ENCODE measurements at places on chromosomes 2 and 18.

DNA sequence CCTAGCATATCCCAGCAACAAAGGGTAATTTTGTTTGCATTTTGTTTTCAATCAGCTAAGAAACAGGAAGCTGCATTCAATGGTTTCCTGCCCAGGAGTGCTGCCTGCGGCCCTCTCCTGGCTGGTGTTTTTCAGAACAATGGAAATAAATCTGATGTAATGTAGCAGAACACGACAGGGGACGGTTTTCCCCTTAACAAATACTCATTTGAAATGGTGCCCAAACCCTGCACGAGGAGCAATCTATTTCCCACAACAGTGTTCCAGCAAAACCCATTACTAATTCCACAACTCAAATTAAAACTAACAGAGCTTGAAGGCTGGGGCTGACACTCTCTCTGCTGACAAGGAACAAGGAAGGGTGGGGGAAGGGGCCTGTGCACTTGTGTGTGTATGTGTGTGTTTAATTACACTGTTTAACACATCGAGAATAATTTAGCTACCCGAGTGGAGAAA lies 8.7 kb downstream of the CAPN13 start:
- no peak for DNase-seq

DNA sequence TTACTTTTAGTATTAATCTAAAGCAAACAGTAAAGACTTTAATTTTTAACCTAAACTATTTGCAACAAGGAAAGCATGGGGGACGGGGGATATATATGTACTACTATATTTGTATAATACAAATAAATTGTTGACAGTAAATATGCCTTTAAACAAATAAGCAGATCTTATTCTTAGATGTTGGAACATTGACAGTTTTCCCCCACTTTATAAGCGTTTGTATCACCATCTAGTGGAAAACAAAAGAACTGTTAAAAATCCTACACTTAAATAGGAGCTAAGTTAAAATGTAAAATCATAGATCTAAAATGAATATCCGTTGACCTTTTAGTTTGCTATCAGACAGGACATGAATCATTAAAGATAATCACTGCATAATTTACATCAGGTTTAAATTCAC lies 50.0 kb downstream of the RBBP8 start:
- peak; percentile 68 for DNase-seq

- DNase-seq: no peak
Measured at GRCh38 chr2:118784860-118785259, 62.6 kb downstream of the EN1 start.

DNA sequence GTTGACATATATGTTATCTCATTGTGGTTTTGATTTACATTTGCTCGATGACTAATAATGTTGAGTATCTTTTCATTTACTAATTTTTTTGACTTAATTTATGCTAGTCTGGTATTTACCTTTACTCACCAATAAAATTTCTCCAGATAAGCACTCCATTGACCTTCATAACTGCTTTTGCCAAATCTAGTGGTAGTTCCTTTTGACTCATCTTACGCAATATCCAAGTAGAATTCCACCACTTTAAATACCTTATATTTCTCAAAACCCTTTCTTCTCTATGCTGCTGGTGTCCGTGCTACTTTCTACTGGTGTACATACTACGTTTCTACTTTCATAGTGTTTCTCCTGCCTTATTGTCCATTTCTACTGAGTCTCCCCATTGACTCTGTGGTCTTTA lies 407.6 kb upstream of the SPHKAP start:
- DNase-seq: peak; percentile 10

DNA sequence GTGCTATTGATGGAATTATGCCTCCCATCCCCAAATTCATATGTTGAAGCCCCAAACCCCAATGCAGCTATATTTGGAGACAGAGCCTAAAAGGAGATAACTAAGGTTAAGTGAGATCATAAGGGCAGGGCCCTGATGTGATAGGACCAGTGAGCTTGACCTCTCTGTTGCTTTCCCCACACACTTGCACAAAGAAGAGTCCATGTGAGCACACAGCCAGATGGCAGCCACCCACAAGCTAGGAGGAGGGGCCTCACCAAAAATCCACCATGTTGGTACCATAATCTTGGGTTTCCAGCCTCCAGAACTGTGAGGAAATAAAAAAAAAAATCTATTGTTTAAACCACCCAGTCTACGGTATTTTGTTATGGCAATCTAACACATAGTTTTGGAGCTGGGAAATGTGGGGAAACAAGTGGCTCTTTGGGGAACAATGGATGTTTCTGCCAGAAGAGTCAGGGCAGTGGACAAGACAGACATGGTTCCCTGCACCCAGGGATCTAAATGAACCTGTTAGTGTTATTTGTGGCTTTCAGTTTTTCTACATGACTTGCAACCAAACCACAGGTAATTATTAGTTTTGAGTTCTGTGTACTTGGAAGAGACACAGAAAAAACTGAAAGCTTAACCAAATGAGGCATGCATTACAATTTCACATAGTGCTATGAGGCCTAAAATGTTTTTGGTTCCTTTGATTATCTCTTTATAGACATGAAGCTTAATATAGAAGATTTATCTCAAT lies 259.1 kb downstream of the LTBP1 start:
- DNase-seq: no peak

GRCh38 chr2:2547451-2547850 lies 216.4 kb upstream of the MYT1L start:
- no peak for DNase-seq

DNA sequence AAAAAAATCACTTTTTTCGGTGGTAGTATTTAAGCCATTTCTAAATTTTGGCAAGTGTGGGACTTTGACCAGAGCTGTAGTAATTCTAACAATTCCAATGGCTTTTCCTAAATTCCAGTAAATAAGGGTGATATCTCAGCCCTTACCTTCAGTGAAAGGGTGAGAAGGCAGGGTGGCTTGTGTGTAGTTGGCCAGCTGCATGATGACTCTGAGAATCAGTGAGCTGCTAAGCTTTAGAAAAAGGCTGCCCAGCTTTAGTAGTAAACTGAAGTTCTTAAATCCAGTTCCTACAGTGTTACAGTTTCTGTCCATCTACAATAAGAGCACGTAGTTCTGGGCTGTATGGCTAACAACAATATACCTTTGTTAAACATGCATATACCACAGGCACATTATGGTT lies 42.0 kb downstream of the OXER1 start:
- no peak for DNase-seq

GRCh38 chr18:8493141-8493540 lies 116.1 kb upstream of the RAB12 start:
- DNase-seq: no peak

- DNase-seq: no peak
Measured at GRCh38 chr2:205748639-205749038, 66.3 kb downstream of the NRP2 start.

GRCh38 chr2:236818281-236819045 lies 248.8 kb downstream of the ACKR3 start:
- DNase-seq: no peak

- no peak for DNase-seq
Measured at GRCh38 chr2:127187831-127188230, 32.3 kb downstream of the CYP27C1 start.

GRCh38 chr18:55296778-55297177 lies 291.2 kb downstream of the TCF4 start:
- DNase-seq: no peak

DNA sequence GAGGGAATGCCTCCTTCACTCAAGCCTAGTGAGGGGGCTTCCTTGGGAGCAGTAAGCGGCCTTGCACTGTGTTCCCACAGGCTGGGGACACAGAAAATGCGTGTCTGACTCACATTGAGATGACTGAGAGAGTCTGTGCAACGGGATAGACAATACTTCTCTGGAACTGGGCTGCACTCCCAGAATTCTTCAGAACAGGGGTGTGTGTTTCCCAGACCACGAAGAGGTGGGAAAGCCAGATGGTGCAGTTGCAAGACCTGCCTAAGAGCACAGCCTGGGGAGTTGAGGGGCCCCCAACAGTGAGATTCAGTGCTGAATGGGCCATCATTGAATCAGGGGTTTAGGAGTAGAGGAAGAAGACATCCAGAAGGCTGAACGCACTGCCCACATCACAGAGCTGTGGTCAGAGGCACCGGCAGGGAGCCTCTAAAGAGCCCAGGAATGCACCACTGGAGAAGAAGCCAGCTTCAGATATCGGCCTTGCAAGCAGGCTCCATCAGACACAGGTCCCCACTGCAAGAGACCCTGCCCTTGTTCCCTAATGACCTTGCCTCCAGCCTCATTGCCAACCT lies 36.6 kb upstream of the MRPL19 start:
- DNase-seq: no peak

GRCh38 chr2:132415915-132416722 lies 486 bp upstream of the GPR39 start:
- DNase-seq: peak; percentile 95

GRCh38 chr2:14081521-14081920 lies 551.0 kb upstream of the LRATD1 start:
- DNase-seq: no peak

- DNase-seq: no peak
Measured at GRCh38 chr2:137925599-137925998, 38.7 kb upstream of the HNMT start.

DNA sequence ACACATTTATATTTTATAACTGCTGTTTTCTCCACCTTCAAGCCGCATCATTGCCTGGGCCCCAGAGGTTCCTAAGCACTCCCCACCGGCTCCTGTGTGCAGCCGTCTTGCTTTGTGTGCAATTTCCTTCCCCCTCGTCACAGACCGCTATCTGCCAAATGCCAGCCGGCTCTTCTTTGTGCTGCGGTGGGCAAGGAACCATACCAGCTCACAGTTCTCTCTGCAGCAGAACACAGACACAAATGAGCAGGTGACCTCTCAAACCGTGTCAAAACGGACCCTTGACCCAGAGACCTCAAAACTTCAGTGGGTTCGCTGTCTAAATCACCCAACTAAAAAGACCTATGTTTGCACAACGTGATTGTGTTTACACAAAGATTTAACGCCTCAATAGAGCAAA lies 58.2 kb downstream of the KLF7 start:
- DNase-seq: no peak

DNA sequence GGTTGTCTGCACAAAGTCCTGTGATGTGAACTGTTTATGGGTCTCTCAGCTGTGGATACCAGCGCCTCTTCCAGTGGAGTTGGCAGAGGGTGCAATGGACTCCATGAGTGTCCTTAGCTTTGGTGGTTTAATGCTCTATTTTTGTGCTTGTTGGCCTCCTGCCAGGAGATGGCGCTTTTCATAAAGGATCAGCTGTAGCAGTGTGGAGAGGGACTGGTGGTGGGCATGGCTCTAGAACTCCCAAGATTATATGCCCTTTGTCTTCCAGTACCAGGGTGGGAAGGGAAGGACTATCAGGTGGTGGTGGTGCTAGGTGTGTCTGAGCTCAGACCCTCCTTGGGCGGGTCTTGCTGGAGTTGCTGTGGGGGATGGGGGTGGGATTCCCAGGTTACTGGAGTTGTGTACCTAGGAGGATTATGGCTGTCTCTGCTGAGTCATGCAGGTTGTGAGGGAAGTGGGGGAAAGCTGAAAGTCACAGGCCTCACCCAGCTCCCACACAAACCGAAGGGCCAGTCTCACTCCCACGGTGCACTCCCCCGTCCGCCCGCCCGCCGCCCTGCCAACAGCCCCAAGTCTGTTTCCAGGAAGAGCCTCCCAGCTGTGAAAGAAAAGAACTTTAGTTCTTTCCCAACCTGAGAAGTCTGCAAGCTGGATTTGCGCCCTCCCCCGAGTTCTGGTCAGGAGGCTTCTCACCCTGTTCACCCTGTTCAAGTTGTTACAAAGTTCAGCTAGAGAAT lies 108.1 kb downstream of the MARCO start:
- no peak for DNase-seq

DNA sequence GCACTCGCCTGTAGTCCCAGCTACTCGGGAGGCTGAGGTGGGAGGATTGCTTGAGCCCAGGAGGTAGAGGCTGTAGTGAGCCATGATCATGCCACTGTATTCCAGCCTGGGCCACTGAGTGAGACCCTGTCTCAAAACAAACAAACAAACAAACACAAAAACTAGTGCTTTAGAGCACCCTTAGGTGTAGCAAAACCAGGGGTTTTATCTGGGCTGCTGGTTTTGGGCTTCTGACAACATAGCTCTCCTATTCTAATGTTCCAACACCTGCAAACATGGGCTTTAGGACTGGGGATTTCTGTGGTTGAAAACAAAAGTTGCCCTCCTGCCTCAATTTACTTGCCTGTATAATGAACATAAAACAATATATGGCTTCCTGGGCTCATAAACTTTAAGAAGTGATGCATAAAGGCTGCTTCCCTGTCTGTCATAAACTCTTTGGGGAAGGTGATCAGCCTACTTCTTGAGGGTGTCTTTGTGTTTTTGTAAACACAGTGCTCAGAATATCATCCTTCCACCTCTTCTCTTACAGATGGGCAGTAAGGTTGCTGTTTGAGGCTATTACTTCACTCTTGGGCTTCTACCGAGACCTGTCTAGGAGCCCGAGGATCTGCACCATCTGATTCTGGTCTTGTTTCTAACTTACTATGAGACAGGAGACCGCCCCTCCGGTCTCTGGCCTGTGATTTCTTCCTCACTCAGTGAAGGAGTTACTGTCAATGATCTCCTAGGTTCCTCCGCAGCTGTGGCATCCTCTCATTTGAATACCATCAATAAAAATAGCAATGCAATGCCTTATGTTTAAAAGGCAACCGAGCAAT lies 246.5 kb downstream of the MYCN start:
- no peak for DNase-seq

- DNase-seq: peak; percentile 56
Measured at GRCh38 chr18:24176727-24177416, 38.0 kb downstream of the CABYR start.

DNA sequence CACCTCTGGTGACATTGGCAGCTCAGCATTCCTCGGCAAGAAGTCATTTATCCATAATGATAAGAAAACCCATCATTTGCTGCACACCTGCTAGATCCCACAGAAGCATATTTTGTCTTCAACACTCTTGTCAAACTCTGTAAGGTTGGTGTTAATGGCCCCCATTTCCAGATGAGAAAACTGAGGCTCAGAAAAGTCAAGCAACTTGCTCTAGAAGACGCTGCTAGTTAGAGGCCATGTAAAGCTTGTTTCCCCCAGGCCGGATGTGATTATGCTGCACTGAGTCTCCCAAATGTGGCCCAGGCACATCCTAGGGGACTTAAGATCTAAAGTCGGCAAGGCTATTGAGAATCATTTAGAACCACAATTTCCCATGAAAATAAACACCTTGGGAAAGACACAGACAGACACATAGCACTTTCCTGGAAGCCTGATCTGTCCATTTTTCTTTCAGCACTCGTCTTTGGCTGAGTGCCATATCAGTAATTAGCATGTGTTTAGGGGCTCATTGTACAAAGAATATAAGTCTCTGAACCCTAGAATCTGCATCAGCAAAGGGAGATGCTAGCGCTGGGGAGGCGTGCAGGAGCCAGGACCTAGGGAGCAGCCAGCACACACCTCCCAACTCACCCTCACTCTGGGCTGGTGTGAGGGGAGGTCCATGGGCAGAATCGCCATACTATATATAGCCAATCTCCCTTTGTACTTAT lies 39.3 kb downstream of the C1QL2 start:
- no peak for DNase-seq

GRCh38 chr18:48274301-48274700 lies 134.9 kb downstream of the ZBTB7C start:
- no peak for DNase-seq

GRCh38 chr2:100213595-100213994 lies 71.2 kb upstream of the AFF3 start:
- DNase-seq: no peak

GRCh38 chr2:226995625-226996041 lies 159.8 kb downstream of the RHBDD1 start:
- peak; percentile 13 for DNase-seq

- DNase-seq: no peak
Measured at GRCh38 chr2:86337244-86337835, at the start of gene REEP1. Gene REEP1, minus strand, starts transcription at chr2:86337626. Its CDS starts 116 bp downstream, at chr2:86337510.

GRCh38 chr2:169480079-169480465 lies 778 bp downstream of the BBS5 start:
- DNase-seq: peak; percentile 25

- peak; percentile 92 for DNase-seq
Measured at GRCh38 chr18:45255197-45255890, 359.9 kb upstream of the SLC14A2 start.

GRCh38 chr2:27121906-27122305 lies 1.7 kb upstream of the ABHD1 start:
- no peak for DNase-seq

All from fibroblast of villous mesenchyme (primary cell).